ENCODE measurements at places on chromosomes 7 and 10.

GRCh38 chr7:105153531-105153930 lies 139.5 kb downstream of the KMT2E start:
- no peak for DNase-seq

DNA sequence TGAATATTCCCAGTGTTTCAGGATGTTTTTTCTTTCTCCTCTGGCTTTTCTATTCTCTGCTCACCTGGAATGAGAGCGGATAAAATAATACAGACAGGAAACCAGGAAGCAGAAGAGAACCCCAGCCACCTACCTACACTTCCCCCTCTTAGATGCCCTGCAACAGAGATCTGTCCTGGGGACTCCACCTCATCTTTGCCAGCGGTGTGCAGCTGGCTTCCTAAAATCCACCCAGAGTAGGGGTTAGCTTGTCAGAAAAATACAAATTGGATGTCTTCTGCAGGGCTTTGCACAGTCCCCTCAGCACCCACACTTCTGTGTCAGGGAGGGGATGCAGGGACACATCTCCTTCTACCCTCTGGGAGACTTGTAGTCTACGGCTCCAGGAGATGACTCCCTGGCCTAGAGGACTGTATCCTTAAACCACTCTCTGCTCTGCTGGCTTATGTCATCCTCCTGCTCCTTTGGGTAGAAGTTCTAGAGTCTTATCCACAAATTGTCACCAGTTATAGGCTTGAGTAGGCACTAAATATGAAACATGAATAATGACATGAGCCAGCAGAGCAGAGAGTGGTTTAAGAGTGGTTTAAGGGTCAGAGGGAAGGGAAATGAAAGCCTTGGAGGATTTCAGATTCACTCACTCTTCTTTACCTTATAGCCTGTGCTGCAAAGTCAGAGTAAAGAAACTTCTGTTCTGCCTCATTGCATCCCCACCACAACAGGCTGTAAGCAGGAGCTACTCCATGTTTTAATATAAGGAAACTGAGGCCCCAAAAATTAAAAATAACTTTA lies 749.4 kb downstream of the AUTS2 start:
- no peak for DNase-seq

DNA sequence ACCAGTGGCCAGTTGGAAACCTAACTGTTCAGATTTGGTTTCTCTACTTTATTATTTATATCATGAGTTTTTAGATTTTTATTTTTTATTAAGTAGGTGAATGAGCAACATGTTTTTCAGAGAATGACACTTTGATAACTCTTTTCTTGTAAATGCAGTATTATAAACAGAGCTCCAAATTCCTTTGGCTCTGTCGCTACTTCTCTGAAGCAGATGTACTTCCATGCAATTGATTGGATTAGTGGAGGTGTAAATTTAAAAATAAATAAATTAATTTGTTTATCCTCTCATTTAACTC lies 34.3 kb upstream of the ICA1 start:
- no peak for DNase-seq

DNA sequence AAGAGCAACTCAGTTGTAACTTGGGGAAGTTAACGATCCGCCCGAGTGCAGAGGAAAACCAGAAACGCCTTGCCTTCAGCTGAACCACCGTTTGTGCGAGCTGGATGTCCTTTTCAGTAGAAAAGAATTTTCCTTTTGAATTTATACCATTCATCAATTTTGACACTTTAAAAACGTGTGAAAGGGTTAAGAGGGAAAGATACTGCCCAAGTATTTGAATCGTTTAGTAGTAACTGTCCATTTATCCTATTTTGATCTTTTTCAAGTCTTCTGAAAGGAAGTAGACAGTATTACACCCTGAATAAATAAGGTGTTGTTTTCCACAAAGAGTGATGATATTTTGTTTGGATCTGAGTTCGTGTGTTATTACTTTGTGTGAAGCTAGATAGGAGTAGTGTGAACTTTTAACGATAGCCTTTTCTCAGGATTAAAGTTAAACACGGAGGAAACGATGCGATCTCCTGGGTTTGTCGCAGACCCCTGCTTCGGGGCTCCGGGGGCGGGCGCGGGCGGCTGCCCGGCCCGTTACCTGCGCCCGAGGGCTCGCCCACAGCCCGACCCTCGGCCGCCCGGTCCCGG lies 830 bp upstream of the BMI1 start:
- DNase-seq: no peak

DNA sequence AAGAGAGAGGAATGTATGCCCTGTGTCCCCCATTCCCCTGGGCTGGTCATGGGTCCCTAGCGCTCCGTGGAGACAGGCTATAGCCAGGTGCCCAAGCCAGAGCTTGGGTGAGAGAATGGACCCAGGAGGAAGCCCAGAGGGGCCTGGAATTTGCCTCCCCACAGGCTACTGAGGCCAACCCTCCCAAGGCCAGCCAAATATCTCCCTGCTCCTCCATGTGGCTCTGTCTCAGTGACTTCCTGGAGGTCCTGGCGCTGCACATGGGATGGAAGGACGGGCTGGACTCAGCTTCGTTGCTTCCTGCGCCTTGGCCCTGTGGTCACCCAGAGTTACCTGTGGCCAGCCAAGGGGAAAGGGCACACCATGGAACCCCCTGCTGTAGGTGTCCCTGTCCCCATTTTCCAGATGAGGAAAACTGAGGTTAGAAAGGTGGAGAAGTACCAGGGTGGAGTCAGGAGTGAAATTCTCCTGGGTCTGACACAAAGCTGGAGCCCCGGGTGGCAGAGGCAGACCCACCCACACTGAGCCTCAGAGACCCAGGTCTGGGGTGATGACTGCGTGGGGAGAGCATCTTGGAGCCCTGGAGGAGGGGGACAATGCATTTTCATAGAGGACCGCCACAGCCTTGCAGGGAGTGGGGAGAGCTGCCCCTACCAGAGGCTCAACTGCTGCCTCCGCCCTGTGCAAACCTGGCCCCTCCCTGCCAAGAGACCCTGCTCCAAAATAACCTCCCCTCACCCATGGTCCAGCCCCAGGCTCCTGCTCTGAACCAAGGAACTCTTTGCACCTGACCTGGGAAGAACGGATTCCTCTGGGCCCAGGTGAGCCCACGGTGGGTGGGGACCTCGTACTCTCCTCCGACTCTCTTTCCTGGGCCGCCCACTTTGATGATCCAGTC lies 42.6 kb downstream of the TMEM270 start:
- no peak for DNase-seq

GRCh38 chr10:43218206-43218950 lies 48.5 kb downstream of the RASGEF1A start:
- no peak for DNase-seq

- DNase-seq: no peak
Measured at GRCh38 chr10:118358327-118358726, 16.2 kb upstream of the FAM204A start.

- no peak for DNase-seq
Measured at GRCh38 chr10:94103192-94103591, 109.5 kb downstream of the PLCE1 start.

DNA sequence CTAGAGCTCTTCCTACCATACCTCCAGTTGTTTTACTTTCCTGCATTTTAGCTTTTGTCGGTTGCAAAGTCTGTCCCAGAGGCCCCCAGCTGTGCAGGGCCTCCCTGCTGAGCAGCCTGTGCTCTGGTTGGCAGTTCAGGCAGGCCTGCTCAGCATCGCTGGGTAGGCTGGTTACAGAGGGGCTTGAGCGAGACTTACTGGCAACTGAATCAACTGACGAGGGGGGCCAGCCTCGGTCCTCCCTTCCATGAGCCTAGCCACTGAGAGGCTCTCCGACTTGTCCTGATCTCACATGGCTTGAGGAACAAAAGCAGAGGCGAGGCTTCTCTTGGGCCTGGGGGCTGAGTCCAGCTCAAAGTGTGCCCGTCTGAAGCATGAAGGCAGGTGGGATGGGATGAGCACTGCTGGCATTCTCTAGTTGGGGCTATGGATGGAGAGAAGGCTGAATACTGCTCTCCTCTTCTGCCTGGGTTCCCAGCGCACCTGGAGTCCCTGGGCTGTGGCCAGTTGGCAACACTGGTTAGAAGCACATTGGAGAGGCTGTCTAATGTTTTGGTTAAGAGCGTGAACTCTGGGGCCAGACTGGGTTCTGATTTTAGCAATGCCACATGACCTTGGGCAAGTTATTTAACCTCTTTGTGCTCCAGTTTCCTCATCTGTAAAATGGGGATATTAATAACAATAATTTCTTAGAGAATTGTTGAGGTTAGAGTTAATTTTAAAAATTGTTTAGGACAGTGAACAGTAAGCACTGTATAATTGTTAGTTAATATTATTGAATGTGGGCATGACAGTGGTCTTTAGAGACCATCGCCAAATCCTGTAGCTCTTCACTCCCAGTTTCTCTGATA lies 6.9 kb upstream of the SFRP5 start:
- no peak for DNase-seq

DNA sequence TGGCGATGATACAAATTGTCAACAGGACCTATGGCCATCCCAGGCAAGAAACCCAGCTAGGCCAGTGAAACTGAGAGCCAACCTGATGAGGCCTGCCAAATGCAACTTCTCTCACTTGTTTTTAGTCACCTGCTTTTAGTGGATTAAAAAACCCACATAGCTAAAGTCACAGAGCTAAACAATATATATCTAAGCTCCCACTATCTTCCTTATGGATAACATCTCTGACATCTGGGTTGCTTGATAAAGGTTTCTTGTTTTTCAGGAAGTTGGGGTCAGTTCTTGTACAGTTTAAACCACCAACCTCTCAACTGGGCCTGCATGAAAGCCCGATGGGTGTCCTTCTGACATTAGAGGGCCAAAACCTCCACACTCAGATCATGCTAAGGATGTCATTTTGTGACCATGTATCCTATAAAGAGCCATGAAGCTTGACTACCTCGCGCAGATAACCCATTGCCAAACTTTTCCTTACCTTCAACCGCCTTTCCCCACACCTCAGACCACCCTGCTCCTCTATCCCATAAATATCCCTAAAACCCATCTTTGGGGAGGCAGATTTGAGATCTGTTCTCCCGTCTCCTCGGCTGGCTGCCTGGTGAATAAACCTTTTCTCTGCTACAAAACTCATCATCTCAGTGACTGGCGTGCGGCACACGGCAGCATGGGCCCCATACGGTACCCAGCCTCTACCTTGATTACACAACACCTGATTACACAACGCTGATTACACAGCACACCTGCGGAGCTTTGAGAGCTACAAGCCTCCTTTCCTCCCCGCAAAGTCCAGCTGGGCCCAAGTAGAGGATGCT lies 797 bp upstream of the STMP1 start:
- DNase-seq: no peak

DNA sequence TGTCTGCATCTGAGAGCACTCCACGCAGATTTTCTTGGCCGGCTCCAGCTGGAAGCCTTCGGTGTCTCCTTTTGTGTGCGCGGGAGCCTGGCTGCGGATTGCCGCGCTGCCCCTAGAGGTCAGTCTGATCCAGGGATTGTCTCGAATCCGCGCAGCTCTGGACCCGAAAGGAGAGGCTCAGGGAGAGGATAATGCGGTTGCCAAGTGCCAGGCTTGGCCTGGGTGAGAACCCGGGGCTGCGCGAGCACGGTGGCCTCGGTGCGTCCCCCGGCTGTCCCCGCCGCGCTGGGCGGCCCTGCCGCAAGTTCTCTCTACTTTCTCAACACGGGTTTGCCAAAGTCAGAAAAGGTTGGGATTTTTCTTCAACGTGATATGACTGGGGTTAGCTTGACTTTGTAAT lies 140.9 kb downstream of the ADCYAP1R1 start:
- DNase-seq: peak; percentile 84

DNA sequence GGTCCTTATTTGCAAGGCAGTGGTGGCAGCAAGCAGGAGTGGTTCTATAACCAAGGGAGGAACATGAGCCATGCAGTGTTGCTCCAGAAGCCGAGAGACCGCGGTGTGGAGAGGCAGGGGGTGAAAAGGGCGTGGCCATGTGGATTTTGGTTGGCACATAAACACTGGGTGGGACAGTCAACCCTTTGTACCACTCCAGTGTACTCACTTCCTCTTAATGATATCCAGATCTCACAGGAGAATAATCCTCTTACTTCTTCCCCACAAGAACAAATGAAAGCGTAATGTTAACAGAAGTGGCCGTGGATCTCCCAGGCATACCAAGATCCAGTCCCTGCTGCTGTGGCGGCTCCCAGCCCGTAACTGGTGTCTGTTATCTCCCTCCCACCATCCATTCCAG lies 42.4 kb downstream of the XRCC2 start:
- no peak for DNase-seq

DNA sequence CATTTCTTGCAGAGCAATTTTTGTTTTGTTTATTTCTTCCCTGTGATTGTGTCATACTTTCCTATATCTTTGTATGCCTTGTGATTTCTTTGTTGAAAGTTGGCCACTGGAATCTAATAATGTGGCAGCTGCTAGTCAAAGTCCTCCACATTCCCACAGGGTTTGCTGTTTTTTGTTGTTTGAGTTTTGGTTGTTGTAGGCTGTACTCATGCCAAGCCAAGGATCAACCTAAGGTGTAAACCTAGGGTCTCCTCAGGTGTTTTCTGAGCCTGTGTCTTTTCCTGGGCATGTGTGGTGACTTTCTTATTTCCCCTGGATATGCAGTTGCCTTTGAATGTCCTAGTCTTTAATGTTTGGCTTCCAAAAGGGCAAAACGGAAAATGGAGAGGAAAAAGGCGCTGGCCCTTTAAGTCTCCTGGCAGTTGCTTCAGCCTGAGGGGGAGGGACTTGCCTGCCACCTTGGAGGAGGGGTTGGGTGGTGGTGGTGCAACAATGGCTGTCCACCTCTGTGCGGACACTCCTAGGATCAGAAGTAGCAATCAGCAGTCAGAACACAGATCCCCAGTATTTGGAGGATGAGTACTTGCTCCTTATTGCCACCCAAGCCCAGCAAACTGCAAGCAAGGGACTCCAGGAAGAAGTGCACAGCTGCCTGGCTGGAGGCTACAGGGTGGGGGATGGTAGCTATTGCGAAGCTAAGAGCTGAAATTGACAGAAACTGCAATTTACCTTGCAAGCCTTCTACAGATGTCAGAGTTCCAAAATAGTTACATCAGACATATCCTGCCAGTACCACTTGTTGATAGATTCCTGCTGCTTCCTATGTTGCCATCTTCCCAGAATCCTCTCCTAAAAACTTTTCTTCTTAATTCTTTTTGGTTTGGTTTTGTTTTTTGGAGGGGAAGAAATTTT lies 5.6 kb upstream of the ZNF518A start:
- DNase-seq: peak; percentile 55

DNA sequence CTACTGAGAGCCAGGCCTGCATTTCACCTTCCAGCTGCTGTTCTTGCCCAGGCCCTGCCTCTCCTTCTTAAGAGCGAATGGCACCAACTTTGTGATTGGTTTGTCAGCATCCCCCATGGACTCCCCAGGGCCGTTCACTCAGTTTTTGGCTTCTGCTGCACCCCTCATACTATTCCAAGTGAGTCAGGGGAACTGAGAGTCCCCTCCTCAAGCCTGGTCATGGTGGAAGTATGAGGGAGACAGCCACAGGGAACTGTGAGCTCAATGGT lies 62.4 kb upstream of the ANTXRL start:
- DNase-seq: no peak

Measured in SHP77 (cell line).